Fibroblast of the aortic adventitia (primary cell): ENCODE measurements at places on chromosomes 13 and 19. TPM values are rescaled to one million over a fixed set of nuclear protein-coding genes. Genes with fewer than 3 reads are reported as not detected.
A peak's percentile ranks its signal among the peaks of the same experiment; 100 is the strongest.

- peak; percentile 33 for DNase-seq
Observed at GRCh38 chr19:40578442-40578908, 1.8 kb downstream of the SHKBP1 start.

DNA sequence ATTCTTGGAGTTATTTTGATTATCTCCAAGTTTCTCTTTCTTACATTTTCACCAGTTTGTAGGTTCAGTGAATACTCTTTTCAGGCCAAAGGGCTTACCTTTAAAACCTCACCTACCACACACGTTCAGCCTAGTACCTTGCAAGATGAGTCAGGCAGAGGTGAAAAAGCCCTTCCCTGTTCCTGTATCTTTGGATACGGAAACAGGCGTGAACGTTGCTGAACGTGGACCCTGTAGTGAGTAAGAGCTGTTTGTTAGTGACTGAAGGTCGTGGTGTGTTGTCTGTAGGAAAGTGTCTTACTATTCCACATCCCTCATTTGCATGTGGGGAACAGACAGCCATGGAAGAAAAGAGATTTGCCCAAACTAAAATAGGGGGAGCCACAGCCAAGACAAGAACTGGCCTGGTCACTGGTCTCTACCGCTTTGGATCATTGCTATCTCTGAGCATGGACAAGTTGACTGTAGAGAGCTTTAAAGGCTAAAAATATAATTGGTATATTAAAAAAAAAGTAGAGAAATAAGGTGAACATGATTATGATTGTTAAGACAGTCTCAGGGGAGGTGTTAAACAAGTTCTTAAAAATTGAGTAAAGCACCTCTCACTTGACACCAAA lies 3.5 kb downstream of the CEBPG start:
- DNase-seq = no peak

- peak; percentile 98 for DNase-seq
Observed at GRCh38 chr13:66657165-66657881, 572.8 kb downstream of the PCDH9 start.

DNA sequence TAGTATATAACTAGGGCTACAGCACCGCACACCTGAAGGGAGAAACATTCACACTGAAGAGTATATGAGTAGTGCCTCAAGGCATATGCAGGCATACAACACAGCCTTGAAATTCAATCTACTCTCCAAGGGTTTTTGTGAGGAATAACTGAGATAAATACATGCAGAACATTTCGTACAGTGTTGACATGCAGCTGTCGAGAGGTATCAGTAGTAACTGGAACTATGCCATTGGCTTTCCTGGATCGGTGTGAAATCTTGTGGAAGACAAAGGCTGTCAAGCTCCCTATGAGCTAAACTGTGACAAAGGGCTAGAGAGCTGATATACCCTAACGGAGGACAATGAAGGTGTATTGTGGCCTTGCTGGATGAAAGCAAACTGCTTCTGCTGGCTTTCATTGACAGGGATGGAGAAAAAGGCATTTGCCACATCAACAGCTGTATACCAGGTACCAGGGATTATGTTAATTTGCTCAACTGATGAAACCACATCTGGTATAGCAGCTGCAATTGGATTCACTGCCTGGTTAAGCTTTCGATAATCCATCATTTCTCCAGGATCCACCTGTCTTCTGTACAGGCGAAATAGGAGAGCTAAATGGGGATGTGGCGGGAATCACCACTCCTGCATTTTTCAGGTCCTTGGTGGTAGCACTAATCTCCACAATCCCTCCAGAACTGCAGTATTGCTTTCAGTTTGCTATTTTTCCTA lies 16.3 kb downstream of the MTRF1 start:
- DNase-seq = no peak

DNA sequence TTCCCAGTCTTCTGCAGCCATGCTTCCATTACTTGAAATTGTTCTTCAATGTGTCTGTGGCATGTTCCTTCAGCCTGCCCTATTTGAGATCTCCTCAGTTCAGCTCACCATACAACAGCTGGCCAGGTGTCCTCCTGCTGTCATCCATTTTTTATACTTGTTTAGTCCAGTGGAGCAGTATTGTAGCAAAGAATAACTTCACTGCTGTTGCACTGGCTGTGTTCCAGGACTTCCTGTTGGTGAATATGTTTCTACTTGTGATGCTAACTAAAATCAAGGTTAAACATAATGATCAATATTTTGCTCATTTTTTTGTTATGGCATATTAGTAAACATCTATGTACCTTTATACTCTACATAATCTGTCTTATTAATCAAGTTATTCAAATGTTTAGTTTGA lies 1394.1 kb downstream of the PCDH9 start:
- DNase-seq = no peak

- peak; percentile 1 for DNase-seq
Observed at GRCh38 chr13:86976521-86977324, 694.4 kb upstream of the SLITRK5 start.

GRCh38 chr13:99528547-99528946 lies 27.3 kb downstream of the TM9SF2 start:
- DNase-seq = no peak

DNA sequence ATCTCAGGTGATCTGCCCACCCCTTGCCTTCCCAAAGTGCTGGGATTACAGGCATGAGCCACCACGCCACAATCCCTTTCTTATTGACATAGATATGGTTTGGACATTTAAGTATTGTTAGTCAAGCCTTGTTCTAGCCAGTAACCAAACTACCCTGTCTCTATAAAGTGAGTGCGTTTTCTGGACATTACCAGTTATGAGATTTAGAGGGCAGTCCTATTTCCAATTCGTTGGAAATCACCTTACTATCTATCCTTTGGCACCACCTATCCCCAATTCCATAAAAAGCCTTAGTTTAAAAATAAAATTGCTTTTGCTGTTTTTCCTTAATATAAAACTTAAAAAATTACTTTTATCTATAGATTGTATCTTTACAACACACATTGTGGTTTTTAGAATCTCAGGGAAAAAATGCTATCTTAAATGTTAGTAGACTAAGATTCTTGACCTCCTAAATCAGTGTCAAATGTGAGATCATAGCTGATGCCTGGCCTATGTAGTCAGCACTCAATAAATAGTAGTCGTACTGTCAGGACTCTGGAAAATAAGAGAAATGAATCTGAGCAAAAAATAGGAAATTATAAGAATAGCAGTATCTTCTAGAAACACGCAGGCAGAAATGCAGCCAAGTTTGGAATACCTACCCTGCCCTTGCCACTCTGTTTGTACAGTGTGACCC lies 57.0 kb downstream of the NUFIP1 start:
- DNase-seq = peak; percentile 71

DNA sequence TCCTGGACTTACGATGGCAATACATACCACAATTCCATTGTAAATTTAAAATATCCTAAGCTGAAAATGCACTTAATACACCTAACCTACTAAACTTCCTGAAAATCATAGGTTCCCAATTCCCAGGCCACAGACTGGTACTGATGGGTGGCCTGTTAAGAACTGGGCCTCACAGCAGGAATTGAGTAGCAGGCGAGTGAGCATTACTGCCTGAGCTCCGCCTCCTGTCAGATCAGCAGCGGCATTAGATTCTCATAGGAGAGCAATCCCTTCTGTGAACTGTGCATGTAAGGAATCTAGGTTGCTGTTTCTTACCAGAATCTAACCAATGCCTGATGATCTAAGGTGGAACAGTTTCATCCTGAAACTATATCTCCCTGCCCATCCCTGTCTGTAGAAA lies 1670.2 kb upstream of the PCDH20 start:
- DNase-seq = no peak

GRCh38 chr13:73702419-73703071 lies 431.7 kb downstream of the KLF12 start:
- DNase-seq = no peak

GRCh38 chr13:112664501-112665203 lies 25.2 kb upstream of the ATP11A start:
- no peak for DNase-seq

DNA sequence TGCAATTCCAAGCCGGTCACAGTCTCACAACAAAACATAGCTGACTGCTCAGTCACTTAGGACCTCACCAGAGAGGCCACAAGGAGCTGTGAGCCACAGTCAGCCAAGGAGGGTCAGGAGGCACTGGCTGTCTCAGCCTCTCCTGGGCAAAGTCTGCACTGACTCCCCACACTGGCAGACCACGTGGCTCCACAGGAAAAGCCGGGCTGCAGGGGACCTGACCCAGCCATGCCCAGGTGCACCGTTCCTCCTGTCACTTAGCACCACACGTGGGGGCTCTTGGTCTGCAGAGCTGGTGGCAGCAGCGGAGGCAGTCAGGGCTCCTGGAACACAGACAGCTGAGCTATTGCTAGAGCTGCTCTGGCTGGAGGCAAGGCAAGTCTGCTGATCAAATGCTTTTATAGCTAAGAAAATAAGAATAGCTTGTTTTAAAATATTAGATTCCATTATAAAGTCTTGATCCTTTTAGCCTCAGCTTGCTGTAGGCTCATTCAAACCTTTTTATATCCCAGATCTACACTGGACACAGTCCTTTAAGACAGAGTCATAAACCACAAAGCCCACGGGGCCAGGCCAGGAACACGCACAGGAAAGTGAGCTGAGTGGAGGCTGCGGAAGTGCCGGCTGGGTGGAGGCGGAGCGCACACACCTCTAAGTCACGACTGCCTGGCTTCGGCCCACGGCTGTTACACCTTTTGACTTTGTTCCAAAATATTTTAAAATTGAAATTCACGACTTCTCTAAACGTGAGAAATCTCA lies 744.1 kb downstream of the UQCRFS1 start:
- peak; percentile 84 for DNase-seq

DNA sequence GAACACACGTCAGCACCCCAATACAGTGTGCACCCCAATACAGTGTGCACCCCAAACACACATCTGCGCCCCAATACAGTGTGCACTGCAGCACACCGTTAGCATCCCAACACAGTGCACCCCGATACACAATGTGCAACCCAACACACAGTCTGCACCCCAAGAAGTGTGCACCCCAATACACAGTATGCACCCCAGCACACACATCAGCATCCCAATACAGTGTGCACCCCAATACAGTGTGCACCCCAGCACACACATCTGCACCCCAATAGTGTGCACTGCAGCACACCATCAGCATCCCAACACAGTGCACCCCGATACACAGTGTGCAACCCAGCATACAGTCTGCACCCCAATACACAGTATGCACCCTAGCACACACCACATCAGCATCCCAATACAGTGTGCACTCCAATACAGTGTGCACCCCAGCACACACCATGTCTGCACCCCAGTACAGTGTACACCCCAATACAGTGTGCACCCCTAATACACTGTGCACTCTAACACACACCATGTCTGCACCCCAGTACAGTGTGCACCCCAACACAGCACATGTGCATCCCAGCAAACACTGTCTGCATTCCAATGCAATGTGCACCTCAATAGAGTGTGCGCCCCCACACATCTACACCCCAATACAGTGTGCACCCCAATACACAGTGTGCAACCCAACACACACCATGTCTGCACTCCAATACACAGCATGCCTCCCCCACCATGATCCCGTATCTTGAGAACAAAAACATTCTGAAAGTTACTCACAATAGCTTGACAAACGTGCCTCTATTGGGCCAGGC lies 855 bp upstream of the CARS2 start:
- DNase-seq = no peak

- no peak for DNase-seq
Observed at GRCh38 chr19:45121827-45122345, 28.9 kb downstream of the PPP1R37 start.

- DNase-seq = no peak
Observed at GRCh38 chr19:709196-709964, 645 bp downstream of the PALM start.

GRCh38 chr13:37195621-37196020 lies 90.2 kb upstream of the CSNK1A1L start:
- DNase-seq = no peak

DNA sequence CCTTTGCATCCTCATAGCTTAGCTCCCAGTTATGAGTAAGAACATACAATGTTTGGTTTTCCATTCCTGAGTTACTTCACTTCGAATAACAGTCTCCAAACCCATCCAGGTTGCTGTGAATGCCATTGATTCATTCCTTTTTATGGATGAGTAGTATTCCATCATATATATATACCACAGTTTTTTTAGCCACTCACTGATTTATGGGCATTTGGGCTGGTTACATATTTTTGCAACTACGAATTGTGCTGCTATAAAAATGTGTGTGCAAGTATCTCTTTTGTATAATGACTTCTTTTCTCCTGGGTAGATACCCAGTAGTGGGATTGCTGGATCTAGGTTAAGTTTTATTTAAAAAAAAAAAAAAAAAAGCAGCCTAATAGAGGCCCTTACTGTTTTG lies 14.1 kb downstream of the TNFRSF19 start:
- no peak for DNase-seq

- DNase-seq = no peak
Observed at GRCh38 chr13:87684850-87685742, 13.9 kb downstream of the SLITRK5 start.

DNA sequence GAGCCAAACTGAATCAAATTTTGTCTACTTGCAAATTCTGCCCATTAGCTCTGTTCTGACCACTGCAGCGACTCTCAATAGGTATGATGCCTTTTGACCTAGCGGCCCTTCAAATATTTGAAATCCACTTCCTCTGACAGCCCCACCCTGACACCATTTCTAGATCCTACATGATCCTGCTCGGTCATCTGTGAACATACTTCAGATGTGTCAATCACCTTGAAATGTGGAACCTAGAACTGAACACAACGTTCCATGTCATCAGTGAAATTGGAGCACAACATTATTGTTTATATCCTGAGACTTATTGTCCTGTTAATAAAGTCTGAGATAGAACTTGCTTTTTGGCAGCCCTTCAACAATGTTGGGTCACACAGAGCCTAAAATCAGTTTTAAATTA lies 98.2 kb downstream of the UBL3 start:
- DNase-seq = no peak

GRCh38 chr13:40120781-40121180 lies 465.3 kb downstream of the COG6 start:
- DNase-seq = peak; percentile 84

GRCh38 chr13:85241060-85241459 lies 558.2 kb downstream of the SLITRK6 start:
- DNase-seq = peak; percentile 13

GRCh38 chr19:29812080-29812880 lies 489 bp downstream of the CCNE1 start:
- no peak for DNase-seq

GRCh38 chr19:42422901-42423461 lies 4.2 kb downstream of the LIPE start:
- DNase-seq = peak; percentile 15

DNA sequence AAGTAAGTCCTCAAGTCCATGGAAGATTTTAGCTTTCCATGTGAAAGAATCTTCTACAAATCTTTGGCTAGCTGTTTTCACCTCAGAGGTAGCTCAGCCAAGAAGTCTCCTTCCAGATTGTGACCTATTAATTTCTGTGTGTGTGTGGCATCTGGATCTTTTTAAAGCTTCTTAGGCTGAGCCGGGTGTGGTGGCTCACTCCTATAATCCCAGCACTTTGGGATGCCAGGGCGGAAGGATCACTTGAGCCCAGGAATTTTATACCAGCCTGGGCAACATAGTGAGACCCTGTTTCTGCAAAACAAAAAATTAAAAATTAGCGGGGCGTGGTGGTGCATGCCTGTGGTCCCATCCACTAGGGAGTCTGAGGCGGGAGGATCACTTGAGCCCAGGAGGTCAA lies 13.4 kb upstream of the SLC44A2 start:
- peak; percentile 22 for DNase-seq

DLL3 gene
- total RNA-seq = 0.09 TPM in 1 of 2 replicates, not detected in the other

LGALS7B gene
- not detected in 2 replicates for total RNA-seq

PCDH17 gene
- total RNA-seq = 0.82 and 1.4 TPM in 2 replicates

KLK1 gene
- total RNA-seq = not detected in 2 replicates

TMEM86B gene
- 1.7 and 1.8 TPM in 2 replicates for total RNA-seq

ZFR2 gene
- total RNA-seq = not detected in 2 replicates

RASIP1 gene
- 0.16 and 0.45 TPM in 2 replicates for total RNA-seq

SLC35E1 gene
- total RNA-seq = 30.4 and 32.0 TPM in 2 replicates

ZNF780B gene
- 18.9 and 23.1 TPM in 2 replicates for total RNA-seq

OR7A5 gene
- not detected in 2 replicates for total RNA-seq

ERICH6B gene
- total RNA-seq = not detected in 2 replicates

IZUMO2 gene
- not detected in 2 replicates for total RNA-seq
